ENCODE measurements at places on chromosomes 2 and 18.

GRCh38 chr2:100988630-100989417 is 13.3 kb upstream of the RPL31 start:
- peak; percentile 43 for DNase-seq

DNA sequence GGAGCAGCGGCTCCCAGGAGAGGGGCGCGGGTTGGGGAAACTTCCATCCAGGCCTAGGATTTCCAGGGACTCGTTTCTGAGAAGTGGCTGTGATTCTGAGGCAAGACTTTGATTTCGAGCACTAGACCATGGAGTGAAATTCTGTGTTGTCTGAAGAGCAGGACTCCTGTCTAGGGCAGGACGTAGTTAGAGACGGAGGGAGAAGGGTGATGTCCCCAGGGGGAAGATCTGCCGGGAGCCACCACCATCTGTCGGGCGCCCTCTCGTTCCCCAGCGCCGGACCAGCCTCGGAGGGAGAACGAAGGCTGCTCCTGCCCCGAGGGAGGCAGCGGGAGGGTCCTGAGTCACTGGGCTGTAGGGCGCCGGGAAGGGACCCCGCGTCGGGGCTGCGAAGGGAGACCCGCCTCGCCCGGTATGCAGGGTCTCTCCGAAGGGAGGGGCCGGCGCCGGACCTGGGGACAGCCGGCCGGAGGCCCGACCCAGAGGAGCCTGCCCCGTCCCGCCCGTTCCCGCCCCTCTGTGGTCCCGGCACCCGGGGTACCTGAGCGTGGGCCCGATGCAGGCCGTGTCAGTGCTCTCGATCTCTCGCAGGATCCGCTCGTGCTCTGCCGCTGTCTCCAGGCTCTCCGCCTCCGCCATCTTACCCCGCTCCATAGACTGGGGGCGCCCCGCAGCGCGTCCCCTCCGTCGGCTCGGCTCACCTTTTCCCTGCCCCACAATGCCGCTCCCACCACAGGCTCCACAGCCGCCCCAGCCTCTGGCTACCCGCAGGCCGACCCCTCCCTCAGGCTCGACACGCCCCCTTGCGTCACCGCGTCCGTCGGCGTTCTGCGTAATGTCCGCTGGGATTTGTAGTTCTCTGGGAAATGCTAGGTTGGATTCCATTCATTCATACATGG is at the start of gene EXOC6B:
EXOC6B (minus strand) TSS at position 777 of the 899 bp plus-strand sequence.
- DNase-seq: peak; percentile 90

DNA sequence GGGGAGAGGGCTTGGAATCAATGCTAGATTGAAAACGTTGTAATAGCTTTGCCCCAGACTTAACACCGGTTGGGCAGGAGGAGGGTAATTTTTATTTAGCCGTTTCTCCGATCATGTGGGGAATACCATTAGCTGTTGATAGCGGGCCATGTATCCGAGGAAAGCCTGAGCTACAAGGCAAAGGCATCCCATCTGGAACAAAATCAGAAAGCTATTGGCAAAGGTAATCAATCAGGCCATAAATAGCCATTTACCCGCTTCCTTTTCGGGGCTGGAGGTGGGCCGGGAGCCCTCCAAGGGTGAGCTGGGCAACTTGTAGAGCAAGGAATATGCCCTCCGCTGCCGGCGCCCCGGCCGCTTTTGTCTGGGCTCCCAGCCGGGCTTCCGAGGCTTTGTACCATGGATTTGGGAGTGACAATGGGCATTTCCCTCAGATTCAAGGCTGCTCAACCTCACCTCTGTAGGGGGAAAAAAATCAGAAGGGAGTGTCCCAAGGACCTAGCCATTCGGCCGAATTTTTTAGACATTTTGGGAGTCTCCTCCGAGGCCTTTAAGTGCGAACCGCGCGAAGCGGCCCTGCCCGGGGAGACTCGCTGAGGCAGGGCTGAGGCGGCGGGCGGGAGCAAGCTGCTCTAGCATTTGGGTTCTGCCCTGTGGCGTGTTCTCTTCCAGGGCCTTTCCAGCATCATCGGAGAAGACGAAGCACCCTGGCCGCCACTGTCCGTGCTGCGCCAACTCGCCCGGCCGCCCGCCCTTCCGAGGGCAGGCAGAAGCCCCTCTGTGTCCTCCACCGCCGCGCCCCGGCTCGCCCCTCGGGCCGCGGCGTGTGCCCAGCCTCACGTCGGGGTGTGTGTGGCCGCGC is 1.1 kb upstream of the HOXD9 start:
- no peak for DNase-seq

DNA sequence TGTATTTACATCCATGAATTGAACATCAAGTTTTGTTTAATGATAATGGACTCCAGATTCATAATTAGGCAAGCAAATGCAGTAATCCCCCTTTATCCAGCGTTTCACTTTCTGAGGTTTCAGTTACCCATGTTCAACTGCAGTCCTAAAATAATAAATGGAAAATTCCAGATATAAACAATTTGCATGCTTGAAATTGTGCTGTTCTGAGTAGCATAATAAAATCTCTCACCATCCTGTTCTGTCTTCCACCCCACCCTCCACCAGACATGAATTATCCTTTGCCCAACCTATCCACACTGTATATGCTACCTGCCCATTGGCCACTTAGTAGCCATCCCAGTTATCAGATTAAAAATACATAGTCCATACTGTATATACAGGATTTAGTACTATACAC is 224.5 kb upstream of the CHAC2 start:
- DNase-seq: no peak

DNA sequence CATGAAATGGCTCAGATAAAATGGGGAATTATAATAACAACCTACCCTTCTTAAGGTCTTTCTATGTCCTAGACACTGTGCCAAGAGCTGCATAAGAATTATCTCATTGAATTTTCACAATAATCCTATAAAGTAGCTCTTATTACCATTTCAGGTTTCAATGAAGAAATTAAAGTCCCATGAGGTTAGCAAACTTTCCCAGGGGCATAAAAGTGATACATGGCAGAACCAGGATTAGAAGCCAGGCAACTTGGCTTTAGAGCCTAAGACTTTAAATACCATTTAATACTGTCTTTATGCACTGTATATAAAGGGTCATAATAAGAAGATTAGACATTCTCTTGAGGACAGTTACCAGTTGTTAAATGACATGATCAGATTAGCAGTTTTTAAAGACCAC is 130.1 kb downstream of the GCA start:
- no peak for DNase-seq

- no peak for DNase-seq
Measured at GRCh38 chr2:5389740-5390139, 302.4 kb upstream of the SOX11 start.

- DNase-seq: no peak
Measured at GRCh38 chr18:54726143-54726542, 102.1 kb upstream of the RAB27B start.

DNA sequence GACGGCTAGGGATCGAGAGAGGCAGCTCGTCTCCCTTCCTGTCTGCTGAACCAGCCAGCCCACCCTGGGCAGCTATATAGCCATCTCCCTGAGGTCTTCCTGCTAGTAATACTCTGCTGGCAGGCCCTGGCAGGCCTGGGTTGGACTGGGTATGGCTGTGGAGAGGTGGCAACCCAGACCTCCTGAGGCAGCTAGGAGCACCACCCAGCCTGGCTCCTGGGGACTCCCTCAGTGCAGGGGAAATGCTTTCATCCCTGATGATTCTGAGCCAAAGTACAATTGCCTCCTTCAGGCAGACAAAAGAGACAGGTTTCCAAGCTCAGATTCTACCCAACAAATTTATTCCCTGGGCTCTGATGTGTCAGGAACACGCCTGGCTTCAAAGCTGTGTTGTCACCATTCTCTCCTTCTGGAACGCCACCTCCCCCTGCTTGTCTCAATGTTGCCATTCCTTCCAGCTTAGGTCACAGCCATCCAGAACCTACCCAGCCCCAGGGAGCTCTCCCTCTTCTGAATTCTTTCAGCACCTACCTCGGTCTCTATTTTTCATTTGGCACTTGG is 4.7 kb upstream of the DNAJB2 start:
- DNase-seq: peak; percentile 90

DNA sequence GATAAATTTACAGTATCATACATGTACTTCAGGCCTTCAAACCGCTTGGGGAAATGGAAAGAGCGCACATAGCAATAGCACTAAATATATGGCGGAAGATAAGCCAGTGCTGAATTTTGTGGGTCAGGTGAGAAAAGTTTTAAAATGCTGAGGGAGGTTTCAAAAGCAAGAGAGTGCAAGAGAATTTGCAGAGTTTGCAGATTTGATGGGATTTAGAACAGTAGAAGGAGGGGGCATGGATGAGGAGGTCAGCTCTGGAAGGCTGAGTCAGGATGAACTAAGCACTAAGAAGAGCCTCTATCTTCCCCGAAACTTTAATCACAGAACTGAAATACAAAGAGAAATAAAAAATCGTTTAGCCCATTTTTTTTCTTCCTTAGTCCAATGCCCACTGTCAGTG is 145.9 kb downstream of the DLGAP1 start:
- no peak for DNase-seq

DNA sequence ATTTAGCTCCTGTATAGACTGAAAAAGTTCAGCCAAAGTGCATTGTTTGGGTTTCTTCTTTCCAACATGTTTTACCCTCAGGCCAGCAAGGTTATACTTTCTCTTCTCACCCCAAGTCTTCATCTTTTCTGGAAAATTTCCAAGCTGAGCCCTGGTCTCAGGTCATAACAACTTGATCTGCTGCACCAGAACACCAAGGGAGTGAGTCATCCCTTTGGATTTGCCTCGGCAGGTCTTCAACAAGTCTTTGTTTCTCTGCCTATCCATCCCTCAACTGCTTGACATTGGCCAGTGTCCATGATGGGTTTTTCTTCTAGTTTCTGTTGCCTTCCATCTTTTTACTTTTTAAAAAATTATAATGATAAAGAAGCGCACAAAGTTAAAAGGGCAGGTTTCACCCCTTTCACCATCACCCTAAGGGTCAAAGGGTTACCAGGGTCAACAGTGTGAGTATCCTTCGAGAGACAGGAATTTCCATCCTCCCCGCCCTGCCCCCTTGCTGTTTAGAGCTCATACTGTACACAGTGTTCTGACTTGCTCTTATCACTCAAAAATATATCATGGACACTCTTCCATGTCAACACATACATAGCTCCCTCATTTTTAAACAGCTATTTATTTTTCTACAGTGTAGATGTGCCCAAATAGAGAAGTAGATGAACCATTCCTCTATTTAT is 5.7 kb upstream of the SPATS2L start:
- DNase-seq: peak; percentile 53

GRCh38 chr2:135617501-135618015 is 86.3 kb downstream of the R3HDM1 start:
- peak; percentile 6 for DNase-seq

GRCh38 chr2:181163139-181163538 is 182.7 kb downstream of the UBE2E3 start:
- no peak for DNase-seq

GRCh38 chr2:182866461-182867406 is at the start of gene FRZB:
Gene FRZB, minus strand, starts transcription at chr2:182866637. Its CDS starts 85 bp downstream, at chr2:182866552.
- DNase-seq: peak; percentile 74

DNA sequence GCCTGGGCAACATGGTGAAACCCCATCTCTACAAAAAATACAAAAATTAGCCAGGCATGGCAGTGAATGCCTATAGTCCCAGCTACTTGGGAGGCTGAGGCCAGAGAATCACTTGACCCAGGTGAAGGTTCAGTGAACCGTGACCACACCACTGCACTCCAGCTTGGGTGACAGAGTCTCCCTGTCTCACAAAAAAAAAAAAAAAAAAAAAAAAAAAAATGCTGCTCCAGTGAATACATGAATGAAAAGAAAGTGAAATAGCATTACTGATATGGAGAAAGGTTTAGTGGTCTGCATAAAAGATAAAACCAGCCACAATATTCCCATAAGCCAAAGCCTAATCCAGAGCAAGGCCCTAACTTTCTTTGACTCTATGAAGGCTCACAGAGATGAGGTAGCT is 44.5 kb downstream of the METTL8 start:
- no peak for DNase-seq

- peak; percentile 75 for DNase-seq
Measured at GRCh38 chr2:27085673-27086089, 891 bp upstream of the KHK start.

- no peak for DNase-seq
Measured at GRCh38 chr2:13607139-13607538, 890.4 kb downstream of the TRIB2 start.

- DNase-seq: peak; percentile 54
Measured at GRCh38 chr2:159168707-159169106, 117.8 kb downstream of the WDSUB1 start.

Measured in cardiac fibroblast (primary cell).